Regular cardiac myocyte (primary cell): ENCODE measurements at places on chromosomes 13 and 19. TPM values are rescaled to one million over a fixed set of nuclear protein-coding genes. Genes with fewer than 3 reads are reported as not detected.

The RFPL4A gene
- not detected in 2 replicates for total RNA-seq

The ZNF208 gene
- total RNA-seq: under 0.01 and 1.4 TPM in 2 replicates

The CABP5 gene
- total RNA-seq: not detected in 2 replicates

The CKAP2 gene
- 9.9 and 45.2 TPM in 2 replicates for total RNA-seq

The SLAIN1 gene
- total RNA-seq: 0.38 and 0.56 TPM in 2 replicates
